ENCODE measurements at places on chromosomes 12 and 14. TPM values are rescaled to one million over a fixed set of nuclear protein-coding genes. Genes with fewer than 3 reads are reported as not detected.

GRCh38 chr14:66717561-66718140 lies 209.7 kb downstream of the GPHN start:
- no peak for DNase-seq

GRCh38 chr12:53219956-53220693 lies 11.9 kb downstream of the RARG start:
- DNase-seq: peak; percentile 92

- no peak for DNase-seq
Observed at GRCh38 chr12:6092784-6093722, 31.4 kb downstream of the VWF start.

DNA sequence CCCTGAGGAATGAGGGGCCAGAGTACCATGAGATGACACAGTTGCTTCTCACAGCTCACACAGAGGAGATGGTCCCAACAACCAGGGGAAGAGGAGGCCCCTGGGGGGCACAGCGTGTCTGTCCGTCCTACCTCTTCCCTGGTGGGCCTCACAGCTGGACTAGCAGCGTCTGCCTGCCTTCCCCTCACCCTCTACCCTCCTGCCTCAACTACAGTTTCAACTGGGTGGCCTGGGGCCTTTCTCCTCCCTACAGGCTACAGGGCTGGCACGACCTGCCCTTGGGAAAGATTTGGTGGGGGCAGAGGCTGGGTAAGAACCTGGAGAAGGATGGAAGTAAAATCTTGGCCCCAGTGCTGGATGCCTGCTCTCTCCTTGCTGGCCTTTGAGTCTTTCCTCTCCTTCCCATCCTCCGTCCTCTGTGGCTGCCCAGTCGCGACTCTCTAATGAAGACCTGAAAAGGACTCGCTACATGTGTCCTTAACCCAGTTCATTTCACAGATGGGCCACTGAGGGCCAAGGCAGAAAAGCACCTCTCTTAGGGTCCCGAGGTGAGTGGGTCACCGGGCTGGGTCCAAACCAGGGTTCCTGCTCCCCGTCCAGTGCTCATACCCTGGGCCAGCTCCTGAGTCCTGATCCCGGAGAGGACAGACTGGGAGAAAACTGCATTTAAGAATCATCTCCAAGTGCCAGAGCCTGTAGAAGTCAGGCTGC lies 232.5 kb downstream of the BCL11B start:
- no peak for DNase-seq

DNA sequence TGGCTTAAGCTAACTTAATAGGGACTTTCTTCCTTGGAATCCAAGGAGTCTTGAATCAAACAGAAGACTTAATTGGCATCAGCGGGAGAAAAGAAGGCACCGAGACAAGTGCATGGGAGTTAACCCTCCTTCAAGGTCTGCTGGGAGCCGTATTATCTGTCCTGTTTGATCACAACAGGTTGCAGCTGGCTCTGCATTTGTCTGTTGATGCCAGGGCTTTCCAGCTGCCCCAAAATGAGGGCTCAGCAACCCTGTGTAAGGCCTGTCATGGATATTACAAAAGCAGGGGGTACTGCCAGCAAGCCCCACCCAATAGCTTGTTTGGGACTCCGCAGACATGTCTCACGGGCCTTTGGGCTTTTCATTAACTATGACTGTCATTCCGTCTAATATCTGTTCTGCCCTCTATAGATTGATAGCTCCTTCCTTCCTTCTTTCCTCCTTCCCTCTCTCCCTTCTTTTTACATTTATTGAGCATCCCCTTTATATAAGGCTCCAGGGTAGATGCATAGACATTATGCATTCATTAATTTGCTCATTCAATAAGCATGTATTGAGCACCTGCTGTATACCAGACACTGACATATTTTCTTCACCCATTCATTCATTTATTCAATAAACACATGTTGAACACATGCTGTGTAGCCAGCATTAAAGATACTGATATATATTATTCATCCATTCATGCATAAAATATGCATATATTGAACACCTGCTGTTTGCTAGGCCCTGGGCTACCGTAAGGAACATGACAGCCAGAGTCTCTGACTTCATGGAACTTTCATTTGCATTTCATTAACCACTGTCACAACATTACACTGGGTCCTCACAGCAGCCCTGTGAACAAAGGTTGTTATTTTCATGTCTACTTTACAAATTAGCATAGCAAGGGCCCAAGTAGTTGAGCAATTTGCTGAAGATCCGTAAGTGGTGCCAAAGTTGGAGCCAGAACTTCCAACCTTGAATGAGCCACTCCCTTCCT lies 56.2 kb downstream of the SVOP start:
- DNase-seq: no peak

GRCh38 chr14:96320605-96321004 lies 42.5 kb downstream of the ATG2B start:
- DNase-seq: no peak

DNA sequence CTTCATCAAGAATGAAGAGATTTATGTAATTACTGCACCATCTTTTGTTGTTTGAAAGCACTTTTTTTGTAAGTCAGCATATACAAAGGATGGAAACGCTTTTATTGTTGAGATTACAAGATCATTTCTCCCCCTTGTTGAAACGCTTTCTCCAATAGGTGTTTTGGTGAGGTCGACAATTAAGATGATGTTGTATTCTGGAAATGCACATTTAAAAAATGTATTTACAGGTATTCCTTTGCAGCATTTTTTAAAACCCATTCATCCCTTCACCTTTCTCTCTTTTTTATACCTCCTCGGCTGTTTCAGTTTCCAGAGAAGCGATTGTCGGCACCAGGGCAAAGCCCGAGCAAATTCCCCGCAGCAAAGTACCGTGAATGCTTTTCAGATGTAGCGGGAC lies 499.9 kb downstream of the VRK1 start:
- no peak for DNase-seq

DNA sequence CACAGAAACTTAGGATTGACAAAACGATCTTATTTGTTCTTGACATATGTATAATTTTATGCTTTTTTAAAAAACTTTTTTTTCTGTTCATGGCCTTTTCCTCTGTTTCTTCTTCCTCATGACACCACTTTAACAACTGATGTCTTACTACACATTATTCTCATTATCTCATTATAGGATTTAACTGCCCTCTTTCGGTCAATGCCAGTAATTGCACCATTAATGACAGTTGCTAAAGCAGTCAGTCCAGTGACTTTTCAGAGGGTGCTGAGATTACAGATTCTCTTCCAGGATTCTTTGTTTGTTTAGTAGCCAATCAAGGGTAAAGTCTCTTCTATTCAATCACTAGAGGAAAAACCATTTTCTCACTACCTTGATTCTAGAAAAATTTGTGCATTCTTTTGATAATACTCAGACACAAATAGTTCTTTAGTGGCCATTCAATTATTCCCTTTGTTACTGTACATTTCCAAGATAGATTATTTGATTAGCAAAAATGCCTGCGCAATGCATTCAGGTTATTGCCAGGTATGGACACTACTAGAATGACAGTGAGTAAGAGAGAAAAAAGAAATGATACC lies 50.1 kb downstream of the KLRG1 start:
- peak; percentile 75 for DNase-seq

- DNase-seq: no peak
Observed at GRCh38 chr12:124720681-124721500, 142.8 kb downstream of the SCARB1 start.

DNA sequence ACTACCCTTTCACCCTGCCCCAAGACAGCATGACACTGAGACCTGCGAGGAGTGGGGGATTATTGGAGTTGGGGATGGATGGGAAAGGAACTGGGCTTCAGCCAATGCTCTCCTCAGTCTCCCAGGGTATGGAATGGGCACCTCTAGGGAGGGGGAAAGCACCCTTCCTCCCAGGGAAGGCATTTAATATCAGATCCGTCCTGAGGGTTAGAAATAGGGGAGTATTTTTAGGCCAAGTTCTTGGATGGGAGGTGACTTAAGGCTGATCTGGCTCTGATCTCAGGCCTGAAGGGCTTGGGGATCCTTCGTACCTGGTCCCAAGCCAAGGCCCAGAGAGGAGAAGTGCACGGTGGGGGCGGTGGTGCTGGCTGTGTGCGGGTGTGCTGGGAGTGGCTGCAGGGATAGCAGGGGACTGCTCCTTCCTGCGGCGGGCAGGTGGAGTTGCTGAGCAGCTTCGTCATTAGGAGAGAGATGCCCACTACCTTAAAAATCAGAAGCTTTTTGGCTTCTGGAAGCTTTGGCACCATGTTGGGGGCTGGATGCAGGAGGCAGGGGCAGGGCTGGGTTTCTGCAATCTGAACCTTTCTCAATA lies 7.0 kb upstream of the CEBPE start:
- DNase-seq: no peak

- DNase-seq: no peak
Observed at GRCh38 chr14:40368314-40368713, 936.1 kb upstream of the FBXO33 start.

DNA sequence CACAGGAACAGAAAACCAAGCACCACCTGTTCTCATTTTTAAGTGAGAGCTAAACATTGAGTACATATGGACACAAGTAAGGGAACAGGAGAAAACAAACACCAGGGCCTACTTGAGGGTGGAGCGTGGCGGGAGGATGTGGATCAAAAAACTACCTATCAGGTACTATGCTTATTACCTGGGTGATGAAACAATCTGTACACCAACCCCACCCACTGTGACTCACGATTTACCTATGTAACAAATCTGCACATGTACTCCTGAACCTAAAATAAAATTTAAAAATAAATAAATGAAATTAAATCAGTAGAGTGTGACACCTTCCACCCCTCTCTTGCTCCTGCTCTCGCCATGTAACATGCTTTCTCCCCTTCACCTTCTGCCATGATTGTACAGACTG lies 615.5 kb downstream of the RPL10L start:
- no peak for DNase-seq

GRCh38 chr12:88993651-88994050 lies 358.6 kb downstream of the DUSP6 start:
- no peak for DNase-seq

GRCh38 chr12:105279460-105280056 lies 43.6 kb upstream of the APPL2 start:
- no peak for DNase-seq

DNA sequence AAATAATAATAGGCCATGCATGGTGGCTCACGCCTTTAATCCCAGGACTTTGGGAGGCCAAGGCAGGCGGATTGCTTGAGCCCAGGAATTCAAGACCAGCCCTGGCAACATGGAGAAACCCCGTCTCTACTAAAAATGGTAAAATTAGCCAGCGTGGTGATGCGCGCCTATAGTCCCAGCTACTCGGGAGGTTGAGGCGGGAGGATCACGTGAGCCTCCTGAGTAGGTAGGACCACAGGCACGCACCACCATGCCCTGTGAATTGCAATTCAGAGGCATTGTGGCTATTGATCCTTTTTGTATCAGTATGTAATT lies 2.3 kb downstream of the ARHGDIB start:
- DNase-seq: no peak

GRCh38 chr14:22555384-22556011 lies 33.5 kb downstream of the DAD1 start:
- no peak for DNase-seq

DNA sequence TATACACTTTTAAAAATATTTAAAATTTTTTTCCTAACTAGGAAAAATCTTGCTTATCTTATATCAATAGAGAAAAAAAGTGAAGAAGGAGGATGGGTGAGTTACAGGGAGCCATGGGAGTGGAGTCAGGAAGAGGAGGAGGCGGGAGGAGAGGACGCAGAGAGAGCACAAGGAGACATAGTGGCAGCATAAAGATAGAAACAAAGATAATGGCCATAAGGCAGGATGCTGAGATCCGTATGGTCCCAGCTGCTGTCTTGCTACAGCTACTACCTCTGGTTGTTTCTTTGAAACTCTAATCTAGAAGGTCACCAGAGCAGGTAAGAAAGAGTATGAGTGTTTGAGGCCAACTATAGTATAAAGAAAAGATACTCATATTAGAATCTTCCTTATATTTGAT lies 2.6 kb upstream of the SOX5 start:
- DNase-seq: no peak

GRCh38 chr12:123479442-123480180 lies 21.7 kb downstream of the SNRNP35 start:
- no peak for DNase-seq

- no peak for DNase-seq
Observed at GRCh38 chr14:53002576-53002975, 51.7 kb upstream of the FERMT2 start.

DNA sequence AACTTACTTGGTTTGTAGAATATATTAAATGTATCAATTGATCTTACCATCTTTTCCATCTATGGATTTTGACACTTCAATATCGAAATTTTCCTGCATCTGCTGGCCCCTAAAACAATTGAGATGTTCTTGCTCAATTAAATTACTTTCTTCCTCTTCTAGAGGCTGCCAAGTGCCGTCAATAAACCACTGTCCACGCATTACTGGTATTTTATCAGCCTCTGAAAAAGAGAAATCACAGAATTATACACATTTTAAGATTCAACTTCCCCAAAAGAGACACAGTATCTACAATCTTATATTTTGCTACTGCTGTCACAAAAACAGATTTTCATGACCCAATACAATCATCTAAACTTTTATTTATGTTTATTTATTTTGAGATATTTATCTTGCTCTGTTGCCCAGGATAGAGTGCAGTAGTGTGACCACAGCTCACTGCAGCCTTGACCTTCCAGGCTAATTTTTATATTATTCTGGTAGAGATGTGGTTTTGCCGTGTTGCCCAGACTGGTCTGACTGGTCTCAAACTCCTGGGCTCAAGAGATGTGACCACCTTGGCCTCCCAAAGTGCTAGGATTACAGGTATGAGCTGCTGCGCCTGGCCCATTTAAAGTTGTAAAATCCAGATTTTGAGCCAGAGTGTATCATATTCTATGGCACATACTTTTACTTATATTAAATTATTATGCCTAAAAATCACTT lies 49.3 kb downstream of the DDHD1 start:
- no peak for DNase-seq

- no peak for DNase-seq
Observed at GRCh38 chr12:92695056-92695455, 7.7 kb upstream of the PLEKHG7 start.

Gene VASH1
- total RNA-seq: 25.4 TPM

Gene NELL2
- total RNA-seq: 13.2 TPM

Gene AP1G2
- 48.0 TPM for total RNA-seq

Gene OAS1
- 15.8 TPM for total RNA-seq

Gene CCDC197
- total RNA-seq: not detected

Gene ASCL1
- total RNA-seq: 0.46 TPM

Gene PTCSC3
- 0.64 TPM for total RNA-seq

Gene CLEC2B
- 70.1 TPM for total RNA-seq

Gene EMP1
- total RNA-seq: 67.5 TPM

Gene ITGB7
- total RNA-seq: 7.9 TPM

Gene PPM1H
- total RNA-seq: 9.0 TPM

Gene FSCB
- total RNA-seq: not detected

Data from lung (tissue), 17 donors.